ENCODE measurements at places on chromosomes 16 and 17. TPM values are rescaled to one million over a fixed set of nuclear protein-coding genes. Genes with fewer than 3 reads are reported as not detected.

DNA sequence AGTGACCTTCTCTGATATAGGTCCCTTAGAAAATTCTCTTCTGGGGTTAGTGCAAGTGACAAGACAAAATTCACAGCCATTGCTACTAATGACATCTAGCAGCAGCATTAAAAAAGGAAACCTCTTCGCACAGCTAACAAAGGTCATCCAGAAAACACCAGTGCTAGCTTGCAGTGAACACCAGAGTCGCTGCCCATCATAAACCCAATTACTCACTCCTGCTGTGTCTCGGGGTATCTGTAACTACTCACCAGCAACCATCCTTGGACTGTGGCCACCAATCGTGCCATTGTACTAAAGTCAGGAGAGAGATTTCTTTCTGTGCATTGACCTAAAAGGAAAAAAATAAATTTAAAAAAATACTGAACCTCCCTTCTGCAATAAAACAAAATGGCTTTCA lies 1494.7 kb upstream of the CDH8 start:
- DNase-seq = no peak

DNA sequence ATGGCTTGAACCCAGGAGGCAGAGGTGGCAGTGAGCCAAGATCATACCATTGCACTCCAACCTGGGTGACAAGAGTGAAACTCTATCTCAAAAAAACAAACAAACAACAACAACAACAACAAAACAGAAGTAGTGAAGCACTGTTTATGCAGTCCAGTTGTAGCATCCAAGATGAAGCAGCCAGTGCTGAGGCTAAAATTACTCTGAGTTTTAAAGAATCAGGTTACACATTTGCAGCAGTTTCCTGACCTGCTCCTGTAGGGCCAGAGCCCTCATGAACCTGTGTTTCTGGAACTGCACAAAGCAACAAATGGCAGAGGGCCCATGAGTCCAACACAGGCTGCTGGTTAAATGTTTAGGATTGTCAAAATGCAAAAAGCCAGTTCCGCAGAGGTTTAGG lies 499.5 kb upstream of the PSMD7 start:
- DNase-seq = no peak

GRCh38 chr16:85216522-85217375 lies 104.5 kb upstream of the CIBAR2 start:
- DNase-seq = no peak

- no peak for DNase-seq
Measured at GRCh38 chr17:58321571-58322525, 6.7 kb downstream of the TSPOAP1 start.

DNA sequence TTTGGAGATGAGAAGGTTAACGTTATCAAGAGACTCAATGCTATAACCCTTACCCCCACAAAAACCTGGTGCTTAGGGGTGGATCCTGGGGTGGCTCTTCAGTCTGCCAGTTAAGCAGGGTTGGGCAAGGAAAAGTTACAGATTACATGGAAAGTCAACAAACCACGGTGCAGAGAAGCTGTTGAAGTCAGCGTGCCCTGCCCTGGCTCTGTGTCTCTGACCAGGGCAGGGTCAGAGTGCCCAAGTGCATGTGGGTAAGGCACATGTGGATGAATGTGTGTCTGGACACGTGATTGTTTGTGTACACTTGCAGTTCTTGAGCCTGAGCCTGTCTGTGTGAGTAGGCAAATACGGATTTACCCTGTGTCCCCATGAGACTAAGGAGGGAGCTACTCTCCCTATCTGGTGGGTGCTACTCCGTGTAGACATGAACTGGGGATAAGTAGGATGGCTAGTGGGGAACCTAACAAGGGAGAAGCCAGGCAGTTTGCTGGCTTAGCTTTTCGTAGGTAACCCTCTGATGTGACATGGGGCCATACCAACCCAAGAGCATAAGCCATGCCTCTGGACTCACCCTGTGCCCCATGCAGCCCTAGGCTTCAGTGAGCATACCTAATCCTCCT lies 5.5 kb downstream of the IGFBP4 start:
- DNase-seq = no peak

DNA sequence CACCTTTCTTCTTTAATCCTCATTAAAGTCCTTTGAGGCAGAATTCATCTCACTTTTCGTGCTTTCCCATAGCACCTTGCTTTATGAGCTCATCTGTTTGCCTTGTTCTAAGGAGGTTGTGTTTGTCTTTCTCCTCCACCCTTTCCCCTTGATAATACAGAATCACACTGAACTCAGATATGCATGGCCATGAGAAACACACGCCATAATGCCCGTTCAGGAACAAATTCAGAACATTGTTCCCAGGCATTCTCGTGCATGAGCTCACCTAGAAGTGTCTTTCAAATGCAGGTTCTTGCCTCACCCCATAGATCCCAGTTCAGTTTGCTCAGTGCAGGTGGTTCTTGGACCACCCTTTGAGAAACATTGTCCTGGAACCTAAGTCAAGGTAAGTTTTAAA lies 71.1 kb downstream of the TMEM114 start:
- no peak for DNase-seq

GRCh38 chr16:63813862-63814261 lies 1308.0 kb downstream of the CDH11 start:
- no peak for DNase-seq

GRCh38 chr17:49580981-49581647 lies 5.4 kb downstream of the NXPH3 start:
- no peak for DNase-seq

- no peak for DNase-seq
Measured at GRCh38 chr16:51184702-51185433, 33.8 kb upstream of the SALL1 start.

- DNase-seq = no peak
Measured at GRCh38 chr17:48472411-48473281, 42.6 kb upstream of the SKAP1 start.

DNA sequence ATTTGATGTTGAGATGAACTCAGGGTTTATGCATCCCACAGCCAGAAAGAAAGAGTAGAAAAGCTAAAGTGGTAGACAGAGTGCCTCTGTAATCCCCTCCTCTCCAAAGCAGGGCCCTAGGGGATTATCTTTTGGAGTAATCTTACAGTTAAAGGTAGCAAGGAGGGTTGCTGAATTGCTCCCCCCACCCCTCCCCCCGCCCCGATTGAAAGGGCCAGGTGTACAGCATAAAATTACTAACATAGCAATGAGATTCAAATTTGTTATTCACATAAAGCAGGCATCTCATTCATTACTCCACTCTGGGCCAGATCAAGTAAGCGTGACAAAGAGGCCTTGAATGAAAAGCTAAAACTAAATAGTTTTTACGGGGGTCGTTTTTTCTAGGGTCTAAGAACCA lies 72.7 kb downstream of the STH start:
- no peak for DNase-seq

GRCh38 chr17:19769946-19770652 lies 22.0 kb upstream of the ALDH3A1 start:
- DNase-seq = no peak

GRCh38 chr17:42313773-42314566 lies 25.7 kb downstream of the STAT5A start:
- DNase-seq = peak; percentile 57

GRCh38 chr16:15032547-15033308 lies 23.1 kb downstream of the NTAN1 start:
- peak; percentile 49 for DNase-seq

DNA sequence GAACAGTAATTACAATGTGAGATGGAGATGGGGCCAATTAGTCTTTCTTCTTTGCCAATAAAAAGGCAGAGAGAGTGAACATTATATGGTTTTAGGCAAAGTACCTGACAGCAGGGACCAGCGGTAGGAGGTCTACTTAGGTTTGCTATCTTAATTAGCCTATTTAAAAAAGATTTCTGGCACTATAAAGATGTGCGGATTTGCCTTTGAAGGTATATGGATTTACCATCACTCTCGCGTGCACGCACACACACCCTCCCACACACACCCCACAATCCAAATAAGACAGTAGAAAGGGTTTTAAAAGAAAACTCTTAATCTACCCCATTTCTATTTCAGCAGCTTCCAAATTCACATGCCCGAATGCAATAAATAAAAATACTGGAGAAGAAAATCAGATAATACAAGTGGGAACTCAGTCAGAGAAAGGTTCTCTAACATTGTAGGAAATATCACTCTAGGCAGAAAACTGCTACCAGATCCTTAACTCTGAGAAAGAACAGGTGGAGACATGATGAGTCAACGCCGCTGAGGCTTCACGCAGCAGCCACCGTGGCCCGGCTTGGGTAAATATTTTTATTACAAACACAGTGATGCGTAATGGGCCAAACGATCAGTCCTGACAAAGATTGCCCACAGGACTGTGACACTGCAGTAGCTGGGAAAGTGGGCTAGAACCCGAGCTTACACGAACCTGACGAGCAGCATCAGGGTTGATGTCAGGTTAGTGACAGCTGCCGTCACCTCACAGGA lies 66.6 kb upstream of the AXIN2 start:
- DNase-seq = no peak

GRCh38 chr17:80468781-80469493 lies 7.5 kb downstream of the NPTX1 start:
- DNase-seq = no peak

DNA sequence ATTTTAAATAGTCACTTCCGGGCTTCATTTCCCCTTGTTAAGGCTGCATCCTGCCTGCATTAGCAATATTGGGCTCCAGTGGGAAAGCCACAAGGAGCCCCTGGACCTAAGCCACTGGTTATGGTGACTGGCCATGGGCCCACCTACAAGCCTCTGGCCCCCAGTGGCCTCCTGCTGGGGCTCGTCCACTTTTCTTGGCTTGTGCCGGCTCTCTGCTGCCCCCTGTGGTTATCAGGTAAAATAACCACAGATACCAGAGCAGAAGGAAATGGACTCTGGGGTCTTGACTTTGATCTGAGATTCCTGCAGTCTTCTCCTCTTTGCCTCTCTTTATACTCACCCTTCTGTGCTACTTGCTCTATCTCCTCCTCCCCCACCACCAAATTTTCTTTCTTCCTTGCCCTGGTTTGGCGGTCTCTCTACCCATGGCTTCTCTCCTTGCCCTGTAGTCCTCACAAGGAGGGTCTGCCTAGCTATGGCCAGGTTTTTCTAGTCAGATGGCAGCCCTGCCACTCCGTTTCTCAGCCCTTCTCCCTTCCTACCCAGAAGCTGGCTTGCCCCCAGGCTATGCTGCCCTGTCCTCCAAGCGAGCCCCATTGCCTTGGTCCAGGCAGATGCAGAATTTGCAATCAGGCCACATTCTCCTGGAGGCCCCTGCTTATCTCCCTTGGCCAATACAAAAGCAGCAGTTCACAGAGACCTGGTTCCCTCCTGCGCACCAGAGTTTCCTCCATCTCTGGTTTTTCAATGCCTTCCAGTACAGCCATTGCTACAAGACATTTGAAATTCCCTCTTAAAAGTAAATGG lies 82.9 kb upstream of the RCVRN start:
- DNase-seq = no peak

- no peak for DNase-seq
Measured at GRCh38 chr17:59746849-59747445, 39.5 kb downstream of the VMP1 start.

DNA sequence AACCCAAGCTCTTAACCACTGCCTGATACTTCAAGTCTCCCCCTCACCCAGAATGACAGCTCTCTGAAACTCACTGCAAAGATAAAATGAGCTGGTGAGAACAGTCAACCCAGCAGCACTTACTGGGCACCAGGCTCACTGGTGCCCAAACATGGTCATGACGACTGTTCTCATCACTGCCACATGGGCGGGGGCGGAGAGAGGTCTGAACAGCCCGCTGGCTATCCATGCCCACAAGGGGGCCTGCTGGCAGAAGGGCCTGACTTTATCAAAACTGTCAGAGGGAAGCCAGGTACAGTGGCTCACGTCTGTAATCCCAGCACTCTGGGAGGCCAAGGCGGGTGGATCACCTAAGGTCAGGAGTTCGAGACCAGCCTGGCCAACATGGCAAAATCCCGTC lies 4.0 kb downstream of the MYBBP1A start:
- DNase-seq = no peak

DNA sequence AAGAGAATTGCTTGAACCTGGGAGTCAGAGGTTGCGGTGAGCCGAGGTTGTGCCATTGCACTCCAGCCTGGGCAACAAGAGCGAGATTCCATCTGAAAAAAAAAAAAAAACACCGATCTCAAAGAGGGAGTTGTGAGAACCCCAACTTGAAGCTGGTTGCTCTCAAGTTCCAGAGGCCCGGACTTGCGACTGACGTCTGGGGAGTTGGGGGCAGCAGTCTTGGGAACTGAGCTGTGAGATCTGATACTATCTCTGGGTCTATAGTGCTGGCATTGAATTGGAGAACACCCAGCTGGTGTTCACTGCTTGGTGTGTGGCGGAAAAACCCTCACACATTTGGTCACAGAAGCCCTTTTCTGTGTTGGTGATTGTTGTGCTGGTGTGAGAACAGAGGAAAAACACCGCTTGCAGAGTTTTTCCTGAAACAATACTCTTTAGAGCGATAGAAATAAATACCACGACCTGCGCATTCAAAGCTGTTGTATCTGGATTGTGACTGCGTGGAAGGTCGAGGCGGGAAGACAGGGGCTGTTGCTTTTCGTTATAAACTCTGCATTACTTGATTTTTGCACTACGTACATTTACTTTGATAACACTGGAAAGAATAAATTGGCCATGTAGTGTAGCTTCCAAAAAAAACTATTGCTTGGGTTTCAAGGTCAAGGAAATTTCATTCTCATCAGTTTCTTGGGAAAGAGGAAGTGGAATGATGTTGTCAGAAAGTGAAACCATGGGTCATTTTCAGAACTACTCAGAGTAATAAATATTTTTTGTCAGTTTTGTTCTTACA lies 8.8 kb downstream of the SCIMP start:
- no peak for DNase-seq

- DNase-seq = no peak
Measured at GRCh38 chr16:60204181-60204580, 1470.1 kb upstream of the GOT2 start.

GRCh38 chr16:84599521-84600202 lies 18.2 kb downstream of the COTL1 start:
- DNase-seq = peak; percentile 76

TMEM95 gene
- polyA plus RNA-seq = not detected

SEZ6L2 gene
- polyA plus RNA-seq = 20.1 TPM

ANKRD13B gene
- 23.8 TPM for polyA plus RNA-seq

SIAH1 gene
- polyA plus RNA-seq = 9.9 TPM

SLFN14 gene
- polyA plus RNA-seq = not detected

RMI2 gene
- polyA plus RNA-seq = 1.3 TPM

RBBP6 gene
- polyA plus RNA-seq = 33.7 TPM

CLEC10A gene
- polyA plus RNA-seq = 3.1 TPM

GABARAPL2 gene
- polyA plus RNA-seq = 200 TPM

HIC1 gene
- polyA plus RNA-seq = 7.7 TPM

KNOP1 gene
- polyA plus RNA-seq = 13.5 TPM

CCL3 gene
- 9.9 TPM for polyA plus RNA-seq

TP53TG3C gene
- polyA plus RNA-seq = not detected

OR1F1 gene
- not detected for polyA plus RNA-seq

Data from adrenal gland (tissue), 19 donors.